ENCODE measurements at places on chromosomes 11 and 22.

DNA sequence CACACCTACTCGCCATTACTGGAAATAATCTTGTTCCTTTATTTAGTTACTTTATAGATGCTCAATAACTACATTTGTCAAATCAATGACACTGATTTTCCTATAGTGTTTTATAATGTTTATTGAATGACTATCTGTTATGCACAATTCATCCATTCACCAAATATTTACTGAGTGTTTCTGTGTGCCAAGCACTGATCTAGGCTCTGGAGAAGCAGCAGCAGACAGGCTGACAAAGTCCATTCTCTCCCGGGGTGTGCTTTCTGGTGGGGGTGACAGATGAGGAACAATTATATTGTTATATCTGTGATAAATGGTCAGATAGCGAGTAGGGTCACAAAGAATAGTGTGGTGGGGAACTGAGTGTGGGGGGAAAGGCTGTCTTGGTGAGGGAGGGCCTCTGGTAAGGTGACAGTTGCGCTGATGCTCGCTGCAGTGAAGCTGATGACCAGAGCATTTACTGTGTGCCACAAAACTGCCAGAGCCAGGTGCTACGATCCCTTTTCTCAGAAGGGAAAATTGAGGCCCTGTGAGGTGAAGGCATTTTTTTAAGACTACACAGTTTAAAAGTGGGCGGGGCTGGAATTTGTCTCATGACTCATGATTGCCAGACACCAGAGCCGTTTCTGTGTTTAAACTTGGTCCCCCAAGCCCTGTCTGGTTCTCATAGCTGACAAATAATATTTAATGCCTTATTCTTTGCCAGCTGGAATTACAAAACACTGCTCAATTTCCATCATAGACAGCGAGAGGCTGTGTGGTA is 10.2 kb downstream of the PACS1 start:
- no peak for DNase-seq

- DNase-seq, result no peak
Measured at GRCh38 chr22:46911346-46911745, 148.9 kb downstream of the TBC1D22A start.

GRCh38 chr11:128903248-128904061 is 12.3 kb downstream of the KCNJ5 start:
- no peak for DNase-seq

- no peak for DNase-seq
Measured at GRCh38 chr11:133699071-133699470, 146.2 kb downstream of the SPATA19 start.

DNA sequence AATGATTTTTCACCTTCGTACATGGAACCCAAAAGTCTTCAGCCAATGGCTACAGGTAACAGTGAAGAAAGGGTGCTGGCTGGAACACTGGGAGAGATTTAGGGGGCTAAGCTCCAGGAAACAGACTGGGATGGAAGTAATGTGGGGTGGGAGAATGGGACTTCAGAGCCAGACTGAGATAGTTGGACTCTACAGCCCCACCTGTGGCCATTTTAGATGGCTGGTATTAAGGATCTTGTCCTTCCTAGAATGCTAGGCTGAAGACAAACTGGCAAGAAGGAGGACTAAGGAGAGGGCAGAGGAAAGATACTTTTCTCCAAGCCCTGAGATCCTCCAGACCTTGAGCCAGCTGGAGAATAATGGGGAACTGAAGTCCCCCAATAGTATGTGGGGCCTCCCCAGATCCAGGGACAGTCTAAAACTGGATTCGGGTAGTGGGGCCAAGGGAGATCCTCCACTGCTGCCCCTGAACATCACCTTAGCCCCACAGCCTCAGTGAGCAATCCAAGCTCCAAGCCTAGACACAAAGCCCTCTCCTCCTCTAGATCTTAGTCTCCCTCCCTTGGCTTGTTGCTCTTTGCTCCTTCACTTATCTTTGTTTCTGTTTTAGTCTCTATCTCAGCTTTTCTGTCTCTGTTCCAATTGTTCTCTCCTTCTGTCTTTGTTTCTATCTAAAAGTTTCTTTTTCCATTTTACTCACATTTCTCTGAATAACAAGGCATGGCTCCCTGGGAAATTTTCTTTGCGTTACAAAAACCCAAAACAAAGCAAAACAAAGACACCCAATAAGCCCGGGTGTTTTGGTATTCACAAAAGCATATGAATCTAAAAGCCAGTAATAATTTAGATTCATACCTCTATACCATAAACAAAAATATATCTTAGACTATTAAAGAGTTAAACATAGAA is 16.2 kb upstream of the RRAS2 start:
- DNase-seq, result no peak

GRCh38 chr11:76655501-76656049 is 15.0 kb downstream of the LRRC32 start:
- DNase-seq, result no peak

DNA sequence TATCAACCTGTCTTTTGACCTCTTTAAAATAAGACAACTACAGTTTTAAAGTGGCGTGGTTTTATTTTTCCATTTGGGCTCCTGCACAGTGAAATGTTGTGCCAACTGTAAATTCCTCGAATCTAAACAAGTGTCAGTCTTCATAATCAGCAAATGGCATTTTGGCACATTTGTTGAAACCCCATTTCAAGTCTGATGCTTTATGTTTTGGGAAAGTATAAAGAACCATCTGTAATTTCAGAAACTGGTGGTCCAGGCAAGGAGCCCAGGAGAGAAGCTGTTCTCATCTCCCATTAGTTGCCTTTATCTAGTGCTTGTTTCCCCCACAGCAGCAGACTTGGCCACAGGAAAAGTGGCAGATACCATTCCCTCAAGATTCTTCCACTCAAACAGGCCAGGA is 32.7 kb downstream of the VWA5A start:
- no peak for DNase-seq

- DNase-seq, result no peak
Measured at GRCh38 chr11:57775491-57775890, 13.9 kb downstream of the CTNND1 start.

GRCh38 chr11:64609436-64610047 is 18.5 kb downstream of the SLC22A12 start:
- DNase-seq, result no peak

DNA sequence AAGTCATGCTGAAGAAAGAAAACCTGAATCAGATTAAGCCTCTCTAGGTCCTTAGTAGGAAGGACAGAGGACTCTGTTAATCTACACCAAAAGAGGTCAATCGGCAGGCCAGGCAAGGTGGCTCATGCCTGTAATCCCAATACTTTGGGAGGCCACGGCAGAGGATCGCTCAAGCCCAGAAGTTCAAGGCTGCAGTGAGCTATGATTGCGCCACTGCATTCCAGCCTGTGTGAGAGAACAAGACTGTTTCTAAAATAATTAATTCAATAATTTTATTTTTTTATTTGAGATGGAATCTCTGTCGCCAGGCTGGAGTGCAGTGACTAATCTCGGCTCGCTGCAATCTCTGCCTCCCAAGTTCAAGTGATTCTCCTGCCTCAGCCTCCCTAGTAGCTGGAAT is 4.5 kb downstream of the XRCC6 start:
- no peak for DNase-seq

DNA sequence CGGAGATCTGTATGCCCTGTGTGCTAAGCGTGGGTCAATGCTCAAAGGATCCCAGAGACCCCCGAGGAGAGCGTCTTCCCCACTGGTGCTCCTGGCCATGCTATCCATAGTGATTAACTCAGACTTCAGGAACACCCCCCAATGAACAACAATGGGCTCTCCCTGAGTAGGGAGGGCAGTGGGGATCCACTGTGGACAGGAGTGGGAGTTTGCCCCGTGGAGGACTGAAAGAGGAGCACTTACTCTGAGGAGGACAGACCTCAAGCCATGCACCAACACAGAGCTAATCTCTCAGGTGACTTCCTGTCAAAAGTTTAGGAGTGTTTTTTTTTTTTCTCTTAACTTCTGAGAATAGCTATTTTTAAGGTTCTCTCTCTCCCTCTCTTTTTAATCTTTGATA is 24.4 kb downstream of the SLC1A2 start:
- no peak for DNase-seq

DNA sequence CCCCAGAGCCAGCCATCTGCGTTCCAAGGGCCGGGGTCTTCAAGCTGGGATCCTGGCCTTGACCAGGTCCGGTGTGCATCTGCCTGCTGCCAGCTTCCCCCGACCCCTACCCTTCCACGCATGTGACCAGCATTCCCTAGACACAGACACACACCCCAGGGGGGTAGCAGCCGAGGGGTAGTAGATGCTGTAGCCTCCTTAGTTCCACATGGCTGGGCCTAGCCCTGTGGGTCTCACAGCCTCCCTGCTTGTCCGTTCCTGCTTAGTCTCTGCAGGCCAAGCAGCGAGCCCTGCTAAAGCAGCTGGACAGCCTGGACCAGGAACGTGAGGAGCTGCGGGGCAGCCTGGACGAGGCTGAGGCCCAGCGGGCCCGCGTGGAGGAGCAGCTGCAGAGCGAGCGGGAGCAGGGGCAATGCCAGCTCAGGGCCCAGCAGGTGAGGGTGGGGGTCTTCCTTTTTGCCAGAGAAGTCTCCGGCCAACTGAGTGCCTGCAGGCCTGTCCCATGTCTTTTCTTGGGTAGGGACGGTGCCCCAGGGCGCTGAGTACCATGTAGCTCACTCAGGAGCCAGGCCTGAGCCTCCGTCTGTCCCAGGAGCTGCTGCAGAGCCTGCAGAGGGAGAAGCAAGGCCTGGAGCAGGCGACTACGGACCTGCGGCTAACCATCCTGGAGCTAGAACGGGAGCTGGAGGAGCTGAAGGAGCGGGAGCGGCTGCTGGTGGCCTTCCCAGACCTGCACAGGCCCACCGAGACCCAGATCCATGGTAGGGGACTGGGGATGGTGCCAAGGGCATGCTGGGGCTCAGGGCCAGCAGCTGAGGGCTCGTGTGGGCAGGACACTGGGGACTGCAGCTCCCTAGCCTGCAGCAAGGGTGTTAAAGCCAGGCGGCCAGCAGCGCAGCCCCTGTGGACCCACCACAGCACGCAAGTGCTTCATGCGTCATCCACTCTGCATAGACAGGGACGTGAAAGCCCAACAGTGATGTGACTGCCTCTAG is 13.6 kb downstream of the RNF215 start:
- DNase-seq, result no peak

DNA sequence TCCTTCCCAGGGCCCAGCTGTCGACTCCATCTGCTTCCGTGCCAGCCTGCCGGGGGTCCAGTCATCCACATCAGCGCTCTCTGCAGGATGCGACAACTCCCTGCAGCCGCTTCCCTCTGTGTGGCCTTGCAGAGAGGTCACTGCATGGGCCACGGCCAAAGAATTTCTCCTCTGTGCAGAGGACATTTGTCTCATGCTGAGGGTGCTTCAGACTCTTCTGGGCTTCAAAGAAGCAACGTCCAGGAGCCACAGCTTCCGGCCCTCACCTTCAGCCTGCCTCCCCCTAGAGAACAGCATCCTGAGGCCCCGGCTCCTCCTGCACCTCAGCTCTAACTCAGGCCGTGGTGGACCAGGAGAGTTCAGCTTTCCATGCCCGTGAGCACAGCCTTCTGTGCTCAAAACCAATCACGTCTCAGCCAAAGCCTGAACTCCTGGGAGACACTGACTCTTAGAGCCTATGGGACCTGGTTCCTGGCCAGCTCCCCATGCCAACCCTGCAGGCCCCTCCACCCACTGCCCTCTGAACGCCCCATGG is 258.9 kb downstream of the BRD1 start:
- no peak for DNase-seq

GRCh38 chr11:62402226-62402959 is 16.4 kb upstream of the SCGB1A1 start:
- DNase-seq, result no peak

GRCh38 chr22:21108379-21109115 is 62.8 kb downstream of the LRRC74B start:
- no peak for DNase-seq

- no peak for DNase-seq
Measured at GRCh38 chr11:126129727-126130671, 67.3 kb upstream of the CDON start.

- no peak for DNase-seq
Measured at GRCh38 chr11:129768356-129768755, 47.3 kb upstream of the TMEM45B start.

DNA sequence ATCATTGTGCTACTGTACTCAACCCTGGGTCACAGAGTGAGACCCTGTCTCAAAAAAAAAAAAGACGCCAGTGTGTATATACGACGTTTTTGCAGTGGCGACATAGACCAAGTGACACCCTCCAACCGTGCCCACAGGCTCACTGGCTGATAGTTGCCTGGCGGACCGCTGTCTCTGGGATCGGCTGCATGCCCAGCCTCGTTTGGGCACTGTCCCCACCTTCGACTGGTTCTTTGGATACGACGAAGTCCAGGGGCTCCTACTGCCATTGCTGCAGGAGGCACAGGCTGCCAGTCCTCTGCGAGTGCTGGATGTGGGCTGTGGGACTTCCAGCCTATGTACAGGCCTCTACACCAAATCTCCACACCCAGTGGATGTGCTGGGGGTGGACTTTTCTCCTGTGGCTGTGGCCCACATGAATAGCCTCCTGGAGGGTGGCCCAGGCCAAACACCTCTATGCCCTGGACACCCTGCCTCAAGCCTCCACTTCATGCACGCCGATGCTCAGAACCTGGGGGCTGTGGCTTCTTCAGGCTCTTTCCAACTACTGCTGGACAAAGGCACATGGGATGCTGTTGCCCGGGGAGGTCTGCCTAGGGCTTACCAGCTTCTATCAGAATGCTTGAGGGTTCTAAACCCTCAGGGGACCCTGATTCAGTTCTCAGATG is 1.3 kb downstream of the CSKMT start:
- no peak for DNase-seq

DNA sequence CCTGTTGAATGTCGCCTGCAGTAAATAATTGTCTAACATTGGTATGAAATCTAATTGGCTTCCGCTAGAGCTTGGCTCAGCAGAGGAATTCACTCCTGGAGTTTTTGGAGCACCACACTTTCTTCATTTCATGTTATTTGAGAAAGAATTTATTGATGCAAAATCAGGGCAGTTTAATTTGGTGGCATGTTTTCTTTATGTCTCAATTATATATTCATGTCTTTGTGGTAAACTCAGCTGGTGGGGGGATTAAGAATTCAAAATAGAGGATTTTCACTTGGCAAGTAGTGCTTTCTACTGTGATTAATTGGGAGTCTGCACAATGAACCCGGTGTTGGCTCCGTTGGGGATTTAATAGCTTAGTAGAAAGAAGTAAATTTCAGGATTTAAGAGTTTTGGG is 784.4 kb downstream of the NTM start:
- DNase-seq, result no peak

GRCh38 chr11:60786811-60787567 is 1.9 kb downstream of the MS4A10 start:
- no peak for DNase-seq
